ENCODE measurements at places on chromosomes 1 and 21.

DNA sequence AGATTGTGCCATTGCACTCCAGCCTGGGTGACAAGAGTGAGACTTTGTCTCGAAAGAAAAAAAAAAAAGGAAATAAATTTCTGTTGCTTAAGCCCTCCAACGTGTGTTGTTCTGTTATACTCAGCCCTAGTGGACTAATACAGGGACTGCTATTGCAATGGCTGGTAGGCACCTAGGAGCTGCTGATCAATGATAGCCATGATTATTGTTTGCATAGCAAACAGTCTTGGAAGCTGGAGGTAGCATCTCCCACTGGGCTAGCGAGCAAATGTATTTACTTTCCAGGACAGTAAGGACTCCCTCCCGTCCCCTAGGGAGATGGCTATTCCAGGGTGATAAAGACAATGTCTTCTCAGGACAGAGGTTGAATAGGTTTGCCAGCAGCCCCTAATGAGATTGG lies 13.5 kb upstream of the TNFRSF8 start:
- no peak for DNase-seq

DNA sequence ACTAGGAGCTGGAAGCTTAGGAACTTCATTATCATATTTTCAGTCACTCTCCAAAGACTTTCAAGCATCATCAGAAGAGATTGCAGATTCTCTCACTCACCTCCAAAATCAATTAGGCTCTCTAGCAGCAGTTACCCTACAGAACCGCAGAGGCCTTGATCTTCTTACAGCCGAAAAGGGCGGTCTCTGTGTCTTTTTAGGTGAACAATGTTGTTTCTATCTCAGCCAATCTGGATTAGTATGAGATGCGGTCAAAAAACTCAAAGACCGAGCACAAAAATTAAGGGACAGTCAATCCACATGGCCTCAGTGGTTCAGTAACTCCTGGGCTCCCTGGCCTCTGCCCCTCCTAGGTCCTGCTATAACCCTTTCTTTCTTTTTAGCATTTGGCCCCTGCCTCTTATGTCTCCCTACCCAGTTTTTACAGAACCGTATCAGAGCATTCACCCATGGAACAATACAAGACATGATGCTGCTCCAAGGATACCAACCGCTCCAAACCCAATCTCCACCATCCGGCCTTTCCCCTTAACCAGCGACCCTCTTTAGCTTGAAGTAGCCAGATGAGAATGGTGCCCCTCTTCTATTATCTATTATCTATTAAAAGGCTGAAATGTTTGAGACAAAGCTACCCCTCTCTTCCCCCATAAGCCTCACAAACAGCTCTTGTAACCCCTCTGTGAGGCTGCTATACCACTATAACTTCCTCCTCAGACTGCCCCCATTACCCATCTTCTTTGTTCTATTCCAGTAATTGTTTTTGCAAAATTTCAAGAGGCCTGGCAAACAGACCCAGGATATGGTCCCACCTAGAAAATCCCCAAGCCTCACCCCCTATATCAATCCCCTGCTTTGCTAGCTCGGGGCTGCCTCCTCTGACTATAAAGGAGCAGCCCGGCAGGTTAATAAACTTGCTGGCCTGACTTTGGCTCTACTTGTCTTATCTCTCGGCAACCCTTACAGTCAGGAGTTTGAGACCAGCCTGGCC lies 18.7 kb upstream of the CA6 start:
- no peak for DNase-seq

- DNase-seq, result no peak
These were observed 73.4 kb downstream of the ZP4 start for GRCh38 chr1:237817277-237817676.

- no peak for DNase-seq
These were observed 481.7 kb upstream of the USP24 start for GRCh38 chr1:55696891-55697290.

DNA sequence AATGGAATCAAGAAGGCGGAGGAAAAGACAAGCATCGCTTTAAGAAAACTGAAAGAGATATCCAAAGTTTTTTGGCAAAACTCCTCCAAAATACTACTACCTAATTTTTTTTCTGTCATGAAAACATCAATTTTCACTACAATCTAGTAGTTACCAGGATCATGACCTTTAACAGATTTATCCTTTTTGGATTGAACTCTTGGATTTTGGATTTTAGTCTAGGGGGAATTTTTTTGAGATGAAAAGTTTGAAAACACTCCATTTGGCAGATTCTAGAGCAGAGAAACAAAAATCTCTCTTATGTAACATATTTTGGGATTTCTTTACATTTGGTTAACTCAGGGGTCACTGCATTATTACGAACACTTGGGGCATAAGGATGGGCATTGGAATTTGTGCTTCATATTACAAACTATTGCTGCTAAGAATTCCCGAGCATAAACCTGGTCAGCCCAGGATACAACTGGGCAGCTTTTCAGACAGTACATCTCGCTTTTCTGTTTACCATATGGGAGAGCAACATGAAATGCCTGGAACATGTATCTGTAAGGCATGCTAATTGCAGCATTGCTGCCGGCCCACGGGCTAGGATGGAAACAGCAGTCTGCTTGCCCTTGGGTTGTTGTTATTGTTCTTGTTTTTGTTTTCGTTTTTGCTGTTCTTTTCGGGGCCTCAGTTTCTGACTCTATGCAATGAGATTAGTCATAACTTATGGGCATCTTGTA lies 264.3 kb downstream of the RHOU start:
- DNase-seq, result no peak
